ENCODE measurements at places on chromosomes 6 and 20.

DNA sequence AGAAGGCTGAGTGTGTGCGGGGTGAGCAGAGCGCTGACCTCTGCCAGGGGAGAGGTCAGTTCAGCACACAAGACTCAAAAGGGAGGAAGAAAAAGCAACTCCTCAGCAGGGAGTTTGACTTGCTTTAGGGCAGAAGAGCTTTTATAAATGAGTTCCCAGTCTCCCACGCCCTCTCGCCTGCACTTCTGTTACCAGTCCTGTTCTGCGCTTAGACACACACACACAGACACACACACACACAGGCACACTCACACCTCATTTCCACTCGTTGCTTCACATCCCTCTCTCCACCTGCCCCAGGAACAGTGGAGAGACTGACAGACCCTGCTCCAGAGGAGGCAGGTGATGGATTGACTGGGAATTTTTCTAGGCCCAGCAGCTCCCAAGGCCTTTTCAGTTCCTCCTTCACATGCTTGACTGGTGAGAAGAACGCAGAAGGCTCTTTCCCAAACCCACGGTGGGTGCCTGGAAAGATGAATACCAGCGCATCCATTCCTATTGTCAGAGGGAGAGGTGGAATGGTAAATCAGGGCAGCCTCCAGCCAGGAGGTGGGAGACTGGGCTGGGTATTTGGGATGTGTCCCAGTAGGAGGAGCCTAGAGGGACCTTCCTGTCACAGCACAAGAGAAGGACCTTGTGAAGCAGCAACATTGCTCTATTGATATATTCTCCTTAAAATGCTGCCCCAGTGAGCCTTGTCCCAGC is 43.7 kb downstream of the JAG1 start:
- no peak for DNase-seq

DNA sequence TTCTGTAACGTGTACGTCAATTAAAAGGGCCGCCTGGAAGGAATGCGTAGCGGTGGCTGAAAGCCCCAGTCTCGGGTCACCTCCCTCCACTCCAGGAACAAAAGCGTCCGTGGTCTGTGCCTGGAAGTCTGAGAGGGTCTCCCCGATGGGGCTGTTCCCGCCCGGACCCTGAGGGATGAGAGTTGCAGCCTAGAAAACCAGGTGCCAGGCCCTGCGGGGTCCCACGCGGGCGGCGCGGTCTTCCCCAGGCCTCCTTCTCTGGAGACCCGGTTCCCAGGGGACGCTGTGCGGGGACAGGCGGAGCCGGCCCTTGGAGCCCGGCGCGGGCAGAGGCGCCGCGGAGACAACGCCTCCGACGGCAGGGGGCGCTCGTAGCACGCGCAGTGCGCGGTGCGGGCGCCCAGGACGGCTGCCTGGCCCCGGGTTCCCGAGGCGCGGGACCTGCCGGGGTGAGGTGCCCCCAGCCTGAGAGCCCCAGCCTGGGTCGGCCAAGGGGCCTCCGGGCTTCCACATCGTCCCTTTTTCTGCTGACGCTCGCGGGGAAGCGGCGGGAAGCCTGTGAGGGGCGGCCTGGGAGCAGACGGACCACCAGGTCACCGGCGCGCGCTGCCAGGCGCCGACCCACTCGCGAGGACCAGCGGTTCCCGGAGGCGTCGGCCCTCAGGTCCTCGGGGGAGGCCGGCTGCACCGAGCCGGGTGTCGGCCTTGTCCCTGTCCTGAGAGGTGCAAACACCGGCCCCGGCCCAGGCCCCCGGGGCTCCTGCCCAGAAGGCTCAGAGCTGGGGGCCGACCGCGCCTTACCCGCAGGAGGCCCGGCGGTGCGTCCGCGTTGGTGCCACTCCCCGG is 5.3 kb upstream of the FOXC1 start:
- DNase-seq: peak; percentile 76

- DNase-seq: no peak
These were observed 41.6 kb upstream of the MRPS10 start for GRCh38 chr6:42259286-42259685.

DNA sequence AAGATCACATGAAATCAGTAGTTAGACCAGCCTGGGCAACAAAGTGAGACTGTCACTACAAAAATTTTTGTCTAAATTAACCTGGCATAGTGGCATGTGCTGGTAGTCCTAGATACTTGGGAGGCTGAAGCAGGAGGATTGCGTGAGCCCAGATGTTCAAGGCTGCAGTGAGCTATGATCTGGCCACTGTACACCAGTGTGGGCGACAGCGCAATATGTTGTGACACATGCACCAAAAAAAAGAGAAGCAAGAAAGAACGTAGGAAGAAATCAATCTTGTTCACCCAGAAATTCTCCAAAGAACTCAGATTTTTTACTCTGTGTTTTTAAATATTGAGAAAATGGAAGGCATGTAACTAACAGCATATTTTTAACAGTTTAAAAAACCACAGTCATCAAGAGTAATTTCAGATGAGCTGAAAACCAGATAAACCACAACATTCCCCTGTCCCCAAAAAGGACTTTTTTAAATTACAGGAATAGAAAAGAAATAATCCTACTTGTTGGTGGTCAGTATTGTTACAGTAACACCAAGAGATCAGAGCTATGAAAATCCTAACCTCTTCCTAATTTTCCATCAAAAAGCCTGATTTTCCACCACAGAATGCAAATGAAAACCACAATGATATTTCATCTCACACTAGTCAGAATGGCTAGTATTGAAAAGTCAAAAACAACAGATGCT is 240.2 kb downstream of the KHDC1L start:
- DNase-seq: no peak

DNA sequence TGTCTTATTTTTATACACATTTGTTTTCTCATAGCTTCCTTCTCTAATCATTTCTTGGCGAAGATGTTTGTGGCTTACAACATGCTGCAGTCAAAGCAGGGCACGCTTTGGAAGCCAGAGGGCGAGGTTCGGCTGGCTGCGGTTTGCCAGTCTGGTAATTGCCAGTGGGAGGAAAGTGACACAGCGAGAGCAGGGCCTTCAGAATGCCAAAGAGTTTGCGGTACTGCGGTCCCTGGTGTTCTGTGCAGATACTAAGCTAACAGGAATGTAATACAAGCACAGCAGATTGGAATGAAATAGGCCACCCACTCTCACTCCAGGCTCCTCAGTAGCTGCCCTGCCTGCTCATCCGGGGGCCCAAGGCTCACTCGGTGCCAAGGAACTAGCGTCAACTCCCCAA is 58.7 kb upstream of the TGM3 start:
- no peak for DNase-seq

DNA sequence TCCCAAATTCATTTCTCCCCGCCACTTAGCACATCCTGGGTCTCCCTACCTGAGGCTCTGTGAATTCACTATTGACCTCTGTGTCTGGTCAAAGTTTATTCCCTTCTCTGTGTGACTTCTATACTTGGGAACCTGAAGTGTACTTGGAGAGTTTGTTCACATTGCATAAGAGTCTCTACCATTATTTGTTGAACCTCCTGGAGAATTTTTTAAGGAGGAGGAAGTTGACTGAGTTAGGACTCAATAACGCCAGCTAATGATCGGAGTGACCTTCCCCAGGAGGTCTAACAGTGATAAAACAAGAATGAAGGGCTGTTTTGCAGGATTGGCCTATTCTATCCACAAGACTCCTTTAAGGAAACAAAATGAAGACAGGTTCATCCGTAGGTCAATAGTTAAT is 23.6 kb downstream of the STMND1 start:
- DNase-seq: no peak

DNA sequence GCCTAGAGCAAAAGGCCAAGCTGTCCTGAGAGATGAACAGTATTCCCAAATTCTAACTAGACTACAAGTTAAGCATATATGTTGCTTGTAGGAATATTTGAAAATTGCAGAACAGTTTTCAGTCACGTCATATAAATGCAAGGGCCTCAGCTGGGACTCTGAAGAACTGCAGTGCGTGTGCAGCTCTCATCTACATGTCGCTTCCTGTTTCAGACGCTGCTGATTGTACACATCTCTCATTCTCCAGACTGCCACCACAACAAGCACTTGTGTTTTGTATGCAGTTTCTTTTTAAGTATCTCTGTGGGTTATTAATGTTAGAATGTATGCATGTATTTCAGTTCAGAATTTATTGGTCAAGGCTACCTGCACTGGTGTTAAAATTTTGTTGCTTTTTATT is 119.7 kb downstream of the MAP3K4 start:
- DNase-seq: no peak

- DNase-seq: no peak
These were observed 81.3 kb upstream of the ASCC3 start for GRCh38 chr6:100962466-100962865.

DNA sequence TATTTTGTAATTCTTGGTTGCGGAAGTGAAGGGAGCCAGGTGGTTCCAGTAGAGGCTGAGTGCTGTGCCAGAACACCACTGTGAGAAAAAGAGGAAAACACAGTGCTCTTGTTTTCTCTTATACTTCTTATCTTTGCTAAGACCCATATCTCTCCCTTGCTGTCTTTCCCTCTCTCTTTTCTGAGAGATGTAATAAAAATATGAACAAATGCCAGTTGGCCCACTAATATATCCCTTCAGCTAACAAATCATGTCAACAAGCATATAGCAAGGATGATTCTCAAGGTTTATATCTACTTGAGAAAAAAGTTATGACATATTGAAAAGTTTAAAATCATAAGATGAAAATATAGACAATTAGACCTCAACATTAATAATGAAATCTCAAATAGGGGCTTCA is 758.3 kb downstream of the HDGFL1 start:
- DNase-seq: no peak

GRCh38 chr6:41964201-41964887 is 22.7 kb upstream of the CCND3 start:
- no peak for DNase-seq

GRCh38 chr20:38867062-38867359 is 59.2 kb upstream of the FAM83D start:
- no peak for DNase-seq

DNA sequence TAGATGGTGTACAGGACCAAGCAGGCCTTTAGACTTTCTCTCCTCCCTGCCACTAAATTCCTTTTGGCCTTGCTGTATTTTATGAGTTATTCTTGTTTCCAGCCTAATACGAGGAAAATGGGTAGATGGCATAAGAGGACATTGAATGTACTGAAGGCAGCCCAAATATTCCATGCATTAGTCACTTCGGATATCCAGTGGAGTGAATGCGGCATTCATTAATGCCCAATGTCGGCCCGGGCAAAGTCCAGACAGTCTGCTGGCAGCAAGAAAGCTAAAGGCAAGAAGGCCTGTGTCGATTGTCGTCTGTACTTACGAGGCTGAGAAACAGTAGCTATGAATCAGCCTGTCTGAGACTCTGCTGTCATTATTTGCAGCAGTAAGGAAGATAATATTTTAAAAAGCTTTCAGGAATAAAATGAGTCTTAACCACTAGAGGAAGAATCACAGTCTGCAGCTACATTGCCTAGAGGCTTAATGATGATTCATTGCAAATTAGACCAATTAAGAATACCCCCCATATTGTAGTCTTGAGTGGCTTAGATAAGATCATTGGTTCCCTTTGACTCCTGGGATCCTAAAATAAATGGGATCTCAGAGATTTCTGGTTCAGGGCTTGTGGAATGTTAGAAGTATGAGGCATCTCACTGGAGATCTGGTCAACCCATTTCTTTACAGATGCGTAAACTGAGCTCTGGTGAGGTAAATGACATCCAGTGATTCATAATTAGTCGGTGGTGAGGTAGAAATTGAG is 534.1 kb upstream of the JAG1 start:
- no peak for DNase-seq

GRCh38 chr20:6008254-6008653 is 45.6 kb downstream of the LRRN4 start:
- DNase-seq: no peak

- no peak for DNase-seq
These were observed 1.8 kb upstream of the VIP start for GRCh38 chr6:152748843-152749242.

DNA sequence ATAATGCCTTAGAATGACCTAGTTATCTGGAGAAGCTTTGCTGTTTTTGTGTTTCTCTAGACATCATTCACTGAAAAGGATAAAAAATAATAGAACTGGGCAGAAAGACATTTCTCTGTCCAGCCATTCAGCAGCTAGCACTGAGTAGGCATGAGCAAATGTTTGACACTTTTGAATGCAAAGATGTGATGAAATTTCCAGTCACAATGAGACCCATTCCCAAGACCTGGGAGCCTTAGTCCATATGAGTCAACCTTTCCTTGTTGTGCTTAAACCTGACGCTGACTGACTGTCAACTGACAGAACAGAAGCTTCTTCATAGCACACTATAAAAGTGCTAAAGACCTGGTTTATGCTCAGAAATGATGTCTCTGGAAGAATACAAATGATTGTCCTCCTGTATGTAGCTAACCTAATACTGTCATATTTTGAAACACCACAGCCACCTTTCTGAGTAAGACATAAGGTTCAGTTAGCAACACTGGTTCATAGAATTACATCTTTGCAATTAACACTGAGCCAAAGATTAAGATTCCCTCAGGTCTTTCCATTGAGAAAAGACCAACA is 17.1 kb downstream of the RALGAPA2 start:
- DNase-seq: no peak

- DNase-seq: no peak
These were observed 442.6 kb upstream of the MARCKS start for GRCh38 chr6:113414511-113414910.
